Nephron progenitor cell (in vitro differentiated cells): ENCODE measurements at places on chromosomes 1 and 21.

- no peak for DNase-seq
These were observed 29.4 kb upstream of the UMODL1 start for GRCh38 chr21:42041711-42042110.

GRCh38 chr1:170967042-170967910 lies 31.9 kb downstream of the MROH9 start:
- DNase-seq: peak; percentile 5

GRCh38 chr1:215052256-215053015 lies 30.1 kb upstream of the KCNK2 start:
- DNase-seq: no peak

DNA sequence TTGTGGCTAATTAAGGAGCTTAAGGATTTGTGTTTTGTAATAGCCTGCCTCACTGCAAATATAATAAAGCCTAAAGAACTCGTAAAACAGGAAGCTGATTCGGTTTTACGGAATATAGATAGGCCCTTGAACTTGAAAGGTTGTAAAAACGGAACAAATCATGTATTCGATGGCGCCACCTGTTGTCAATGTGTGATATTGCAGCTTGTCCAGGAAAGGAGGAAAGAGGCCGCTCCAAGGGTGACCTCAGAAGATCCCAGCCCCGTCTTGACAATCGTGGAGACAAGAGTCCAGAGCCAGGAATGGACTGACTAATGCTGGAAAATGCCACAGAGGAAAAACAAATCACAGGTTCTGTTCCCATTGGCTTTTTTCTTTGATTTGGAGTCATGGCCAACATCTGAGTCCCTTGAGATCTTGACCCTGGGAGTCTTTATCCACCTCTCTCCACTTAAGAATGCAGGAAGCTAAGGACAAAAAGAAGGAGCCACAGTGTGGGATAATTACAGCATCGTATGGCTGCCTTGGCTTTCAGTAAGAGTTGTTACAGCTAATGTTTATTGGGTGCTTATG lies 7.0 kb upstream of the IGSF21 start:
- DNase-seq: peak; percentile 70

GRCh38 chr21:45175326-45176095 lies 101.1 kb downstream of the ADARB1 start:
- no peak for DNase-seq

DNA sequence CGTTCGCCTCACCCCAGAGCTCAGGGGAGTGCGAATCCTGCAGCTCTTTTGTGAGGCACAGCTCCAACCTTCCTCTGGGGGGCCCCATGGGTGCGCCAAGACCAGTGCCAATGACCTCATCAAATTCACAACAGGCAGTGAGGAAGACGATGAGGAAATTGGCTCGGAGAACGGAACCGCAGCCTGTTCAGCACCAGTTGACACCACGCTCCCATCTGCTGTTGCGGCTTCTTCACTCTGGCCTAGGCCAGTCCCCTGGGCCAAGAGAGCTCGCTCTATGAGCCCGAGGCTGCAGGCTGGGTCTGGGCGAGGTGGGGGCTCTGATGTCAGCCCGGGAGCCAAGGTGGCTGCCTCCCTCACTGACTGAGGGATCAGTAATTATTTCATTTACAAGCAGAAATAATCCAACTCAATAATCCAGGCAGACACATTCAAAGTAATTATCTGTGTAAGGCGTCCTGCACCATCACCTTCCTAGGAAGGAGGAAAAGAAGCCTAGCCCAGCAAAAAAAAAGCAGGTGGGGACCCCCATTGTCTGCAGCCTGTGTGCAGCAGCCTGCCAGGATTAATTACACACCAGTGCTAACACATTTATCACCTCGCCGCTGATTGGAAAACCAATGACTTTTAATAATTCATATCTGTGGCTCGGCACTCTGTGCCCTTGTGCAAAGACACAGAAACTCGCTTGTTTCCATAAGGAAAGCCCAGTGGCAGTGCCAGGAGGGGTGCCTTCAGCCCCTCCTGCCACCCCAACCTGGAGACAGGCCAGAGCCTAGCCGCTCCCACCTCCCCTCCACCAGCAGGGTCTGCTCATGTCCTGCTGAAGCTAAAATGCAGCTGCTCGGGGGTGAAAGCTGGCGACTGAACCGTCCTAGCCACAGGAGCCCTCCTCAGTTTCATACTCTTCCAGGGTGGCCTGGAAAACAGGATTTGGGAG lies 1.9 kb downstream of the PLEKHA6 start:
- no peak for DNase-seq

DNA sequence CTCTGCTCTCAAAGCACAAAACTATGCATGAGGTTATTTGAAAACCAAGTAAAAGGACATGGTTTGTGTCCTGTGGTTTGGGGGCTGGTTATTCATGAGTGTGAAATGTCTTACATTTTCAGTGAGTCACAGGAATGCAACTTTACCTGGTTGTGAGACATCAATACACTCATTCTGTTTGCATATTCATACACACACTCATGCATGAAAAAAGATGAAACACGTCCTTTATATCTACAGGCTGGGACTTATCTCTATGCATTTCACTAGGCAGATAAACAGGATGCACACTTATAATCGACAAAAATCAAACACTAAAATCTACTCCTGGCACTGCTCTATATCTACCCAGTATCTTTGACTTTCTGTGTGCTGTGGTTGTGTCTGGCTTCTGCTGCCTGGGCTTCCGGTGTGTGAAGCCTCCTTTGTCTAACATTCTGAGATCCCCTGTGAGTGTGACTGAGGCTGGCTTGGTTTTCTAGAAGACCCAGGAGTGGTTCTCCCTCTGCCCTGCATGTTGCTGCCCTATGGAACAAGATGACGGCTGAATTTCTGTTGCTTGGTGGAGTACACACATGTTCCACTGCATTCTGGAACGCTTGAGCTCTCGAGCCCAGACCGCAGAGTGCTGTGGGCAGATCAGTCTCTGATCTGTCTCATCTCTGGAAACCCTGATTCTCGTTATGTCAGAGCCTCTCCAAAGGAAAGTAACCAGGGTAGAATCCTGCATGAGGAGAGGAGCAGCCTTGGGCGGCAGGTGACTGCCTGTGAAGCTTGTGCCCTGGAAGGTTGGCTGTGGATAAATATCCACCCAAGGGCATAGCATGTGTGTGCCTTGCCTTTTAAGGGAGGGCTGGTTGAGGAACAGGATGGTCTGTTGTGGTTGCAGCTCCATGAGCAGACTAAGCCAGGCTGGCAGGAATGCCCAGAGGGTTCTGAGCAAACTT lies 19.7 kb upstream of the FASLG start:
- no peak for DNase-seq

DNA sequence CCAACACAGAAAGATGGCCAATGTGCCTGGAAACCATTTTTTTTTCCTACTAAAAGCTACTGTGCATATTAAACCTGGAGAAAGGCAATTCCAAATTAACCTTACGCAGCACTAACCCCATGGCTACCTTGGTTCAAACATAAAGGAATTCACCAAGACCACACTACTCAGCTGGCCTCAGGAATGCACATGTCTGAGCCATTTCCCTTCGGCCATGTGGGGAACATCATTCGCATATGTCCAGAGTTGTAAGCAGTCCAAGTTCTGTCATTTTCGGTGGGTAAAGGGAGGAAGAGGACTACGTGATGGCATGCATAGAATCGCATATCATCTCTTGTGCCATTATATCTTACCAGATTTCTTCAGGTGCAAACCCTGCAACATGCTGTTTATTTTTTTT lies 175.4 kb downstream of the NTMT2 start:
- DNase-seq: no peak

DNA sequence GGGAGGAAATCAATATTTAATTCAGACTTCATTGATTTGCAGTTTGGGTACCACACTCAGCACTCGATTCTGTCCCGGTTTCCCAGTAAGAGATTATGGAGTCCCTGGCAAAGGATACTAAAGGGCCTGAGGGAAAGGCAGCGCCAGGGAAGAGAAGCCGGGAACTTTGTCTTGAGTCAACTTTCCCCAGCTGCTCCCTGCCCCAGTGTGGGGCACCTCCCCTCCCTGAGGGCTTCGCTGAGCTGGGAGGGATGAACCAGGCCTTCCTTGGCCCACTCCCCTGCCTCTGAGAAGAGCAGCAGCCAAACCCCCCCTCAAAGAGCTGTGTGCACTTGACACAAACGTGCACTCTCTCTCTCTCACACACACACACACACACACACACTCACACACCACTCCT lies 32.6 kb downstream of the OPTC start:
- DNase-seq: no peak

- DNase-seq: no peak
These were observed 37.2 kb downstream of the LRRC8C start for GRCh38 chr1:89670163-89670562.

DNA sequence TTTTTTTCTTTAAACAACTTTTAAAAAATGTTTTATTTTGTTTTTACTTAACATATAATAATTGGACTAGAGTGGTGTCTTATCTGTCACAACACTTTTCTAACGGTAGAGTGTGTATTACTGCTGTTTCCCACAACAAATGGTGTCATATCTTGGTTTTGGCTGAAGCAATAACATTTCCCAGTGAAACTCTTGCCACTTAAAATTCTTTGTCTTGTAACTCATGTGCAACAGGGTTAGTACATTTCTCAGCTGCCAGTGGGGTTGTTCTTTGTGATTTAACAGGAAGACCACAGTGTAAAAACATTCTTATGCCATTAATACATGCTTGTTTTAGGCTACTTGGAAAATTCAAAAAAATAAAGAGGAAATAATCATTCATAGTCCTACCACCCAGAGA lies 43.5 kb downstream of the ALPL start:
- no peak for DNase-seq

DNA sequence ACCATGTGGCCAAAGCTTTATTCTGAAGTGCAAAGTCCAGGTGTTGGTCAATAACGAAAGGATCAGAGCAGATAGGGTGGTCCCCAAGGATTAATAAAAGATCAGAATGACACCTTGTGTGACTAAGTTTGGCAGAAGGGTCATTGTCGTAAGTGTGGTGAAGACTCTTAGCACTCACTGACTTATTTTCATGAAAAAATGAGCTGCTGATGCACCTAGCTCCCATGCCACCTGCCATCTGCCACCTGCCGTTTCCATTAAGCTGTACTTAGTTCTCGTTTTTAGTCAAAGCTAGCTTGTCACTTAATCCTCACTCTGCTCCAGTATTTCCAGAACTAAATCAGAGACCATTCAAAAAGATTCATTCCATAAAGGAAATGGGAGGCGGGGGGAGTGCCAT lies 112.6 kb downstream of the SEC16B start:
- no peak for DNase-seq

GRCh38 chr1:31072304-31072746 lies 6.8 kb upstream of the PUM1 start:
- DNase-seq: peak; percentile 9

GRCh38 chr1:65489481-65489880 lies 69.0 kb downstream of the LEPR start:
- no peak for DNase-seq
